ENCODE measurements at places on chromosomes 7 and 10. TPM values are rescaled to one million over a fixed set of nuclear protein-coding genes. Genes with fewer than 3 reads are reported as not detected.

The HTR7 gene
- 18.2 TPM for total RNA-seq

The PAXIP1 gene
- 14.3 TPM for total RNA-seq

The GOLGA7B gene
- 0.29 TPM for total RNA-seq

The ZDHHC16 gene
- total RNA-seq: 49.9 TPM

The IFIT1 gene
- 49.0 TPM for total RNA-seq

The SLC39A12 gene
- not detected for total RNA-seq

The C7orf33 gene
- total RNA-seq: not detected

The ZNF488 gene
- total RNA-seq: 0.31 TPM

The MOGAT3 gene
- not detected for total RNA-seq

The PNLIPRP2 gene
- total RNA-seq: not detected

The COL26A1 gene
- total RNA-seq: 0.19 TPM

The ZNF736 gene
- total RNA-seq: 7.6 TPM

The ARHGEF35 gene
- 0.21 TPM for total RNA-seq

The BLNK gene
- total RNA-seq: 0.13 TPM

The EIF4H gene
- total RNA-seq: 304 TPM

The JAKMIP3 gene
- total RNA-seq: 0.11 TPM

The ZNF248 gene
- total RNA-seq: 12.1 TPM

The TUBB8 gene
- not detected for total RNA-seq

Data from myocyte (in vitro differentiated cells).